ENCODE measurements at places on chromosomes 3 and 15.
A peak's percentile ranks its signal among the peaks of the same experiment; 100 is the strongest.

DNA sequence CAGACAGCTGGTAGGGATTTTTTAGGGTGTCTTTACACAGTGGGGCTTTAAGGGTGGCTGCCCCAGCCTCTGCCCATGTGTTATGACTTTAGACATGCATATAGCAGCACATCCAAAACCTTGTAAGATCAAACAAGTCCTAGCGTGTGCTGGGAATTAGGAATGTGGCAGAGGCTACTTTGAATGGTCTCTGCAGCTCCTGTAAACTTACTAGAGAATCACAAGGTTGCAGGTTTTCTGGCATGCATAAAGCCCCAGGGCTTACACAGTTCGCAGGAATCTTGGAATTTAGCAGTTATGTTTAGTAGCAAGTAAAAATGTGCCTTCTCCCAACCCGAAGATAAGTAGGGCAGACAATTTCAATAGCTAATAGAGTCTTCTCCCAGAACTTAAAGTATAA is 46.9 kb upstream of the COL6A6 start:
- no peak for DNase-seq

DNA sequence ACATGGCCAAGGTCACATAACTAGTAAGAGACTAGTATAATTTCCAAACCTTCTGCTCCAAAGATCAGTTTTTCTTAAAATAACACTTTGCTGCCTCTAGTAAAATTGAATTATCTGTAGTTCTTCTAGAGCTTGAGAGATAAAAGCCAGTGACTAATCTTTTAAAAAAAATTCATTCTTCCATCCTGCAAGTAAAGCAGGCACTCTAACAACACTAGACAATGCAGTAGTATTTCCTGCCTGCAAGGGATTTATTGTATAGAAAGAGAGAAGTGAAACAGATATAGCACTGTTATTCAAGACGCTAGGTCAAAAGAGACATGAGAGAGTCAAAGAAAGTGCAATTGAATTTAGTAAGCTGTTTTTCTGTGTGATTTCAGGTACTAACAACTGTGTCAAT is 159.5 kb upstream of the TBC1D5 start:
- DNase-seq: no peak

DNA sequence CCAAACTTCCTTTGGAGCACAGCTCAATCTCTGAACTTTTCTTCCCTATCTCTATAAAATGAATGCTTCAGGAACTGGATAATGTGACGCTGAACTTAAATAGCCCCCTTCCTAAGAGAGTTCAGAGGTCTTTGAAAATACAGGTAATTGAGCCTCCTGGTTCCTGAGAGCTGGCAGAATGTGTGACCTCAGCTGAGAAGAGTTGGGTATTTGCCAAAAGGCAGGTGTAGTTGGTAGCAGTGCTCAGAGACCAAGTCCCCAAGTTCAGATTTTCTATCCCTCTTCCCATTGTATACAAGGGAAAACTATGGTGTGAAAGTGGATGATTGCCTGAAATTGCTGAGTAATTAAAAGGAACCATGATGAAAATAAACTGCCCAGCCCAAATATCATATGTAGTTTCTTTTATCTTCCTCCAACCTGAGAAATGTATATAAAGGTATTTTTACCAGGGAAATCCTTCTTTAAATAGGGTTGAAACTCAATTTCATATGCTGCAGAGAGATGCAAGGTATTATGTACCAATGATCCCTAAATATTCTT is 154.6 kb upstream of the ICE2 start:
- DNase-seq: no peak

- DNase-seq: peak; percentile 61
Observed at GRCh38 chr3:185059766-185060165, 93.1 kb downstream of the C3orf70 start.

DNA sequence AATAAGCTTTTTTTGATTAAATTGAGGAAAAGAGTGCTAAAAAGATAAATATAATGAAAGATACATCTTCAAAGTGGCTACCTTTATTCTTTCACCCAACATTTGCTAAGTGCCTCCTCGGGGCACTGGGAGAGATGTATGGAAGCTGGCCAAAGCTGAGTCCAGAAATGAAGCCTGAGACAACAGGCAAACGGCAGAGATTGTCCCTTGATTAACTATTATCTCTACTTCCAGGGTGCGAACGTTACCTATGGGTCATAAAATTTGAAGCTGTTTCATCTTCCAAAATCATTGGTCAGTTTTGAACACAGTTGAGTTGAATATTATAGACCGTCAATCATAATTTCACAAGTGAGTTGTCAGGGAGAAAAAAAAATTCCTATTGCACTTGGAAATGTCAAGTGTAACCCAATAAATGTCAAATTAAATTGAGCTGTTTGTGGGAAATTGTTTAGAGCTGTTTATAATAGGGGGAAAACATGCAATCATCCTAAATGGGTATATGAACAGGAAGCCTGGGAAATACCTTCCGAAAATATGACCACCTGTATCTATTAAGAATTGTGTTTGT is 73.9 kb downstream of the SUCLG2 start:
- DNase-seq: no peak

GRCh38 chr15:80660119-80660518 is 35.0 kb upstream of the ABHD17C start:
- DNase-seq: no peak

GRCh38 chr15:41019174-41019573 is 65.9 kb downstream of the CHAC1 start:
- DNase-seq: no peak

GRCh38 chr3:156433138-156433537 is 121.8 kb downstream of the SSR3 start:
- DNase-seq: no peak

- DNase-seq: no peak
Observed at GRCh38 chr3:179223548-179223947, 27.4 kb downstream of the KCNMB3 start.

DNA sequence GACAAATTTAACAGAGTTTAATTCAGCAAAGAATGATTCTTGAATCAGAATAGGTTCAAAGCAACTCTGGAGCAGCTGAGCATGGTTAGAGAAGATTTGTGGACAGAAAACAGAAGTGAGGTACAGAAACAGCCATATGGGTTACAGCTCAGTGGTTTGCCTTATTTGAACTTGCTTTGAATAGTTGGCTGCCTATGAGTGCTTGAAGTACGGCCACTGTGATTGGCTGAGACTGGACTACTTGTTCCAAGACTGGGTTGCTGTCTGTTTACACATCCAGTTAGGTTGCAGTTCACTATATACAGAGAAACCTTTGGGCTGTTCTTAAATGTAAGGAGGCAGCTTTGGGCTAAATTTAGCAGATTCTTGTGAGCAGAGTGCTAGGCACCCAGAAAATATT is 79.4 kb upstream of the CADPS start:
- no peak for DNase-seq

DNA sequence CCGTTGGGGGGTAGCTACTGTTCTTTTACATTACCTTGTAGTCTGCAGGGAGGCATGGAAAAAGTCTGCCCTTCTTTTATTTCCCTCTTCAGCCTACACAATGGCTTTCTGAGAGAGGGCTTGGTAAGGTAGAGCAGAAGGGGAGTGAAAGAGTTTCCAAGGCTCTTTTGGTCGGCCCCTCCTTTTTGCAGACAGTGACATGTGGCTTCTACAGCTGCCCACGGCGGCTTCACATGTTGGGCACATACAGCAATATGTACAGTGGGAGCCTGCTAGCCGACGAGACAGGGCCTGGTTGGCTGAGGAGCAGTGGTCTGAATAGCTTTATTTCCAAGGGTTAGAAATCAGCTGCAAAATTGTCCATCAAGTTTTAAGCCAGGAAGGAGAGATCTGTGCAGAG is 4.0 kb downstream of the INAFM2 start:
- no peak for DNase-seq

GRCh38 chr3:48960841-48961413 is 29.1 kb upstream of the P4HTM start:
- no peak for DNase-seq

DNA sequence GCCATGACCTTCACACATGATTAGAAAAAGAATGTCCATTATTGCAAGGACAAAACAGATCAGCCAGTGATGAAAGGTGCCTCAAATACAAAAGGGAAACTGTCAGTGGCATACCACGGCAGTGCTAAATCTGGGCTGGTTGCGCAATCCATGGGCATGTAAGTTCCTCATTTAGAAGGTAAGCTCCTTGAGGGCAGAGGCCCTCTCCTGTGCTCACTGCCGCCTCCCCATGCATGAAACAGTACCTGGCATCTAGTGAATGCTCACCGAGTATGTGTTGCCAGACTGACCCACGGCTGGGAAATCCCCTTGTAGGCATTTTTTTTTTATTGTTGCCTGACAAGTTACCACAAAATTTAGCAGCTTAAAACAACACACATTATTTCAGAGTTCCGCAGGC is 312.1 kb upstream of the CHRM5 start:
- peak; percentile 40 for DNase-seq

DNA sequence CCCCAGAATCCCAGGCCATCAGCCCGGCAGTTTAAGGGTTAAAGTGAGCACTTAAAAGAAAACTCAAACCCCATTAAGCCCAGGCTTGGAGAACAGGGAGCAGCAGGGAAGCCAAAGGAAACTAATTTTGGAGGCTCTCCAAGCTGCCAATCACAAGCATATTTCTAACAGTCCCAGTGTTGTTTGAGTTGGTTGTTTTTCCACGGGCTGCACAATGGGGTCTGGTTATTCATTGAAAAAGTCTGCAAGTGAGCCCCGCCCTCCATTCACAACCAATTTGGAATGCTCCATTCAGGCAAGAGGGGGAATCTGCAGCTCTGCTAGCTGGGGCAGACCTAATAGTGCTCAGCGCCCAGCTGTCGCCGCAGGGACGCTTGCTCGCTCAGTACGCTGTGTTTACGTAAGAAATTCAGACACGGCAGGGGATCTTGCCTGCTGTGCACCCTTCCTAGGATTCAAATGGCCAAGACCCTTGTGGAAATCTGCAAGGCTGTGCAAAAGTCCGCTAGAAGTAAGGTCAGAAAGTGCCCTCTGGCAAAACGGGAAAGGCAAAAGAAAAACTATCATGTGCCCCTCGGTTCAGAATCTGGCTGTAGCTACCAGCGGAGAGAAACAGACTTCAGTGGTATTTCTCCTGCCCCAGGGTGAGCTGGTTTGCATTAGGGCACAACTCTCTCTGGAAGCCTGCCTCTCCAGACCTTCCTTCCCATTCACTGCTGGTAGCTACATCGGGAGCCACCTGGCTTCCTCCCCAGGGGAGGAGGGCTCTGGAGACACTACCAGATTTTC is 11.0 kb downstream of the ETV5 start:
- DNase-seq: peak; percentile 14

- DNase-seq: peak; percentile 14
Observed at GRCh38 chr3:69867941-69868505, 128.8 kb downstream of the MITF start.

GRCh38 chr3:53211706-53212702 is 43.8 kb downstream of the TKT start:
- peak; percentile 49 for DNase-seq

DNA sequence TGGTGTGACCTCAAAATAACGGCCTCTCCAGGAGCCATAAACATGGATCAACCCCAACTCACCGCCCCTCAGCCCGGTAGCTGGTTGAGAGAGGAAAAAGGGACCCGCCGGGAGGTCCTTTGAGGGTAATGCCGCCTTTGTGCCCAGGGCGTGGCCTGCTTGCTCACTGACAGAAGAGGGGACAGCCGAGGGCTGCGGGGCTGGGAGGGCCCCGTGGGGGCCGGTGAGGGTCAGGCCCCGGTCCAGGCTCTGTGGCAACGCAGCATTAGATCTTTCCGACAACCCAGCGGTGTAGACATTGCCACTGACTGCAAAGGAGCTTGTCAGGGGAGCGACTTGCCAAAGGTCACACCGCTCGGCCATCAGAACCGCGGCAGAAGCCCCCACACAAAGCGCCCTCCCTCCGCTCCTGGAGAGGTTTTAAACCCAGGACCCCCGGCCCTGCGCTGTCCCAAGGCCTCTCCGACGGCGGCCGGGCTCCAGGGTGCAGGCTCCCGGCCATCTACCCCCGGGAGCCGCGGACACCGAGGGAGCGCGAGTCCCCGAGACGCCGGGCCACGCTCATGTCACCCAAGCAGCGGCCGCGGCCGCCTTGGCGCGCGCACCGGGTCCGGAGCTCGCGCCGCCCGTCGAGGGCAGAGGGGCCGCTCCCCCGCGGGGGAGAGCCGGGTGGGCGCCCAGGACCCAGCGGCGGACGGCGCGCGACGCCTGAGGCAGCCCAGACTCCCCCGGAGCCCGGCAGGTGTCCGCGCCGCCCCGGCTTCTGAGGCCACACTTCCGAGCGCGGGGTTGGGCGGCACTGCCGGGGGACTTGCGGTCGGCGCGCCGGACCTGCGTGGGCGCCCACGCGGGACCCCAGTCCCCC is 975 bp downstream of the PCSK6 start:
- DNase-seq: no peak

GRCh38 chr3:31878231-31878838 is 102.7 kb downstream of the OSBPL10 start:
- DNase-seq: no peak

GRCh38 chr15:67968966-67969365 is 85.1 kb upstream of the PIAS1 start:
- DNase-seq: no peak

DNA sequence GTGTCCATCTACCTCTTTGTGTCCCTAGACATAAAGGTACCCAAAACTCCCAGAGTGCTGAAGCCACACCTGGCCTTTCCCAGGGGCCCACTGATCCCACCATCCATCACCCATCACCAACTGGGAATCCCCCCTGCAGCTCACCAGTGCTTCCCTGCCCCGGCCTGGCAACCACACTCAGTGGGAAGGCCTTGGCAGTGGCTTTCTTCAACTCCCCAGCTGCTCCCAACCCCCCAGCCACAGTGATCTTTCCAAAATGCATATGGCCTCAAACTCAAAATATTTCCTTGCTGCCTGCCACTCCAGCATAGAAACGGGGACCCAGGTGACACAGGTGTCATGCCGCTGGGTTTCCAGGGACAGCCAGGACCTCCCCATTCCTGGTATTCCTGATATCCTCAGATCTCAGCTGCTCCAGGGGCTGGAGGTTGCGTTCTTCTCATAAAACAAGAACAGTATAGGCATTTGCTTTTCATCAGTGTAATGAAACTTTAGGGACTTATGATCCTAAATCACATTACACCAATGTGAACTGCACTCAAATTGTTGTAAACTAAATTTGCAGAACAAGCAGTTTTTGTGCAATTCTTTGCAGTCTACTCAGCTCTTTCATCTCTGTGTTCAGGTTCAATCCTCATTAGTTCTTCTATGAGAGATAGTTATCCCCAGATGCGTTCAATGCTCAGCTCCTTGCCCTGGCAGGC is 1.3 kb downstream of the OCA2 start:
- DNase-seq: no peak

DNA sequence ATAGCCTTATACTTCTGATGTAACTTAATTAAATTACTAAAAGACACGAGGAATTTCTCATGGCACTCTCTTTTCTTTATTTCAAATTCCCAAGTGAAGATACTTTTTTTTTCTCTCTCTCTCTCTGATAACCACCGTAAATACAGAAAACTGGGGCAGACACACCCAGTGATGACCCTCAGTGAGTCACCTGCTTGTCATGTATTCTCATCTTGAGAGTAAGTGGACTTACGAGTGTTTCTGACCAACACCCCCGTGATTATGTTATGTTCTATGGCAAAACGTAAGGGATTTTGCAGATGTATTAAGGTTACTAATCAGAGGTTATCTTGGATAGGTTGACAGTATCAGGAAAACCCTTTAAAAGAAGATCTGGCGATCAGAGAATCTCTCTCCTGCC is 348.8 kb upstream of the ZNF717 start:
- DNase-seq: no peak

GRCh38 chr3:194497799-194498575 is 11.2 kb upstream of the ATP13A3 start:
- DNase-seq: peak; percentile 62

All from inflammatory macrophage (primary cell).